ENCODE measurements at places on chromosomes 2 and 18.
A peak's percentile ranks its signal among the peaks of the same experiment; 100 is the strongest.

DNA sequence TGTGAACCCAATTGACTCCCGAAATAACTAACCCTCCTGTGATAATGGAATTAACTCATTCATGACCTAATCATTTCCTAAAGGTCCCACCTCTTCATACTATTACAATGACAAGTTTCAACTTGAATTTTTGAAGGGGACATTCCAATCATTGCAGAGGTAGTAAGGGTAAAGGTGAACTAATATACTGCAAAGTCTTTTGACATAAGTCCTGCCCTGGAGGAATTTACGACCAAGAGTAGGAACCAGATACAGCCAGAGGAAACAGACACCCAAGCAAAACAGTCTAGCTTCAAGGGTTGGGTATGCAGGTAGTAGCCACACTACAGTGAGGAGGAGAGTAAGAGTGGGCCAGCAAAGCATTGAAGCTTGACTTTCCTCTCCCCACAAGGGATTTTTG lies 1.2 kb upstream of the SRBD1 start:
- DNase-seq: no peak

- no peak for DNase-seq
Measured at GRCh38 chr2:21498016-21498415, 374.2 kb downstream of the TDRD15 start.

DNA sequence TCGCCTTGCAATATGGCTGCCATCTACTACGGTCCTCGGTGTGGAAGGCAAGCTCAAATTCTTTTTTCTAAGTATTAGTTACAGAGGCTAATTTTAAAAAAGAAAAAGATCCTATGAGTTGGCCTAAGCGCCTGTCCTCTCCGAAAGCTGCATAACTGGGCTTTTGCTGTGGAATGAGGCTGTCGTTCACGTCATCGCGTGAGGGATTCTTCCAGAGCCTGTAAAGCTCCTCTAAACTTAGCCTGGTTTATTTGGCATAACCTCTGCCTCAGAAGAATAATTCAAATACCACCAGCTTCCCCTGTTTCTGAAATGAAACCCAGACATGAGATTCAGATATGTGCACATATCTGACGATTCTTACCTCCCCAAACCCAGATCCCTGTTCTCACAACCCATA lies 187.4 kb downstream of the DNER start:
- DNase-seq: no peak

DNA sequence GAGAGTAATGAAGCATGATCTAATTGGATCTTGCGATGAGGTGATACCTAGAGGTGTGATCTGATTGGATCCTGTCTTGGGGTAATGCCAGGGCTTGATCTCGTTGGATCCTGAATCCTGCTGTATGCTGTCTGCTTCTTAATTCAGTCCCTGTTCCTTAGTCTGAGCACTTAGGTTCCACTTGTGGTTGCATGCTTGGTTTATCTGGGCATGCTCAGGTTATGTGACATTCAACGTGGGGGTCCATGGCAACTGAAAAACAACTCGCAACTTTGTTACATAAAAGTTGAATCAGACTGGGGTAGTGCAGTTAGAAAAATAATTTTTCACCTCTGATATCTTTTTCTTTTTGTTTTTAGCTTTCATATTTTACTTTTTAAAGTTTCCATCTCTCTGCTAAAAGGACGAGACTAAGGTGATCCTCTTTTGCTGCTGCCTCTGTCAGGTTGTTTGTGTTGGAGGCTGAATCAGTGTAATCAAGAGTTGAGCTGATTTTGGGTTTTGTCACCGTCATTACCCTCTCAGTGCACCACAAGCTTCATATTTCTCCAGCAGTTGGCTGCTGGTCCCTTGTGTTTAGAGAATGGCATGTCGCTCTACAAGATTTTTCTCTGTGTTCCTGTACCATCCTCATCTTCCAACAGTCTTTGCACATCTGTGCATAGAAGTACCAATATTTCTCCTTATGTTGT lies 67.9 kb downstream of the NCOA1 start:
- DNase-seq: no peak

DNA sequence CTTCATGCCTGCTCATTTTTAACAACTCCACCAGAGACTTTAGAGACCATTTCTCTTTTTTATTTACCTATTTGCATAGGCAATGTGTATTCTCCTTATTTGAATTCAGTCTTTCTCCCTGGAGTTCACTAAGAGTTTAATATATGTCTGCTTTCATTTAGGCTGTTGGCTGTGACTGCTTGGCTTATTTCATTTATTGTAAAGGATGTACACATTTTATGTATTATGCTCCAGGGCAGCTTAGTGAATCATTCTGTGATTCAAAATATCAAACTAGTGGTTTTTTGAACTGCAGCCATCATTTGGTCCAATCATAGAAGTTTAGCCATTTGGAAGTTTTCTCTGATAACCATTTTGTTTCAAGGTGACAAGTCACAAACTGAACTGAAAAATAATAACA lies 229.6 kb downstream of the LPIN1 start:
- no peak for DNase-seq

- peak; percentile 50 for DNase-seq
Measured at GRCh38 chr2:205060269-205060668, 515.0 kb downstream of the PARD3B start.

DNA sequence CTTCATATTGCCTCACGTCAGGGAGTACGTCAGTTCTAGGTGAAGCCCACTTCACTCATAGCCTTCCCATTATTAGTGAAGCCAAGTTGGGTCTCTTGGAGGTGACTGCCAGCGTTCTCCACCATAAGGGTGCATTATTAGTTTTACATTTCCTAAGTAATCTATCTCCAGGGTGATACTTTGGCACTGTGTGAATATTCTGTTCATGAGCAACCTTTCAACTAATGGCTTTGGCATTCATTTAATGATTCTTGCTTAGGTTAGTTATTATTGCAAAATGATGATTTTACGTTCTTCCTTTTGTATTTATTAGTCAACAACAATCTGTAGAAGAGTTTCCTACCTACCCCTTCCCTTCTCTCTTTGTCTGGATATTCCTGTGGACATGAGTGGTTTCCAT lies 97.5 kb downstream of the MAP4K4 start:
- DNase-seq: no peak

All from AG08396 (cell line).